ENCODE measurements at places on chromosomes 13 and 19. TPM values are rescaled to one million over a fixed set of nuclear protein-coding genes. Genes with fewer than 3 reads are reported as not detected.

The WIZ gene
- total RNA-seq, result 31.2 TPM

The ZNF793 gene
- total RNA-seq, result 2.9 TPM

The ADAT3 gene
- total RNA-seq, result 14.2 TPM

DNA sequence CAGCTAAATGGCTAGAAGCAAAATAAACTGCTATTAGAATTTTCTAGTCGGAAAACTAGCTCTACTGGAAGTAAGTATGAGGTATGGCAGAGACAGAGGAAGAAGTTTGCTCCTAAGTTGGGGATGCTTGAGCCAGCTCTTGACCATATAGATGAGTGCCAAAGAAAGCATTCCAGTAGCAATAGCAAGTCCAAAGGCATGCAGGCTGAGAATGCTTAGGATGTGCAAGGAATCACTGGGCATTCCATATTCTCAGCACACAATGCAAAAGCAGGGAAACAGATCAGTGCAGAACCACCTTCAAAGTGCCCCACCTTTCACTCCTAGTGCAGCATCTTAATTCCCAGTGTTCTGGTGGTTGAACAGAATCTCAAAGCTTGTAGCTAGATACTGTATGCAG, 32.9 kb downstream of the SERTM1 start:
- no peaks in the 10 kb centered on the region for H3K27me3 ChIP-seq
- no peak overlapping the region for H3K27ac ChIP-seq
- no peaks in the 10 kb centered on the region for H3K36me3 ChIP-seq
- H3K4me1 ChIP-seq, result no peaks in the 10 kb centered on the region
- DNase-seq, result no peak

- no peak overlapping the region for H3K27ac ChIP-seq
- H3K36me3 ChIP-seq, result no peaks in the 10 kb centered on the region
- no peaks in the 10 kb centered on the region for H3K4me1 ChIP-seq
Measured at GRCh38 chr13:32153056-32153455, 121.5 kb downstream of the FRY start.

- no peak overlapping the region for H3K27ac ChIP-seq
- H3K4me1 ChIP-seq, result no peaks in the 10 kb centered on the region
- no peaks in the 10 kb centered on the region for H3K36me3 ChIP-seq
- no peak overlapping the region for H3K4me3 ChIP-seq
Measured at GRCh38 chr13:23628765-23629565, 58.8 kb downstream of the TNFRSF19 start.

DNA sequence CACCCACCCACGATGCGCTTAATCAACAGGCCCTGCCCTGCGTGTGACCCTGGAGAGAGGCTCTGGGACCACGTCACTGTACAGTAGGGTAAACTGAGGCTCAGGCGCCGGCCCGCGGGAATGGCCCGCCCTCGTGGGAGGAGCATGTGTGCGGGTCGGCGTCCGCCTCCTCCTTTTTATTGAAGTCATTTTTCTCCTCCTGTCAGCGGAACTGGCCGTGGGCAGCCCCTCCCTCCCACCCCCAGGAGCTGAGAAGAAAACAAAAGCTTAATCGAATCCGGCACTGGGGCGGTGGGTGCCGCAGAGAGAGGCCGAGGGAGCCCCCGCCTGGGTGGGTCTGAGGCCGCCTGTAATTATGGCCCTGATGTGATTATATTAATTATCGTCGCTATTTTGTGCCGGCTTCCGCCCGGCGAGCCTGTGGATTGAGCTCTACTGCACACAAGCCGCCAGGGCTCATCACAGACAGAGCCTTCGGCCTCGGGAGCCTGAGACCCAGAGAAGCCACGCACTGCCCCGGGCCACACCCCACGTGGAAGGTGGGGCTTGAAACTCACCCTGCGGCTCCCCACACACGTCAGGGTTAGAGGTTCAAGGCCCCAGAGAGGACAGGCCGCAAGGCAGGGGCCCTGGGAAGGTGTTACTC, 7.0 kb downstream of the C2CD4C start:
- H3K4me1 ChIP-seq, result no peaks in the 10 kb centered on the region
- no peak overlapping the region for H3K27ac ChIP-seq
- DNase-seq, result no peak

DNA sequence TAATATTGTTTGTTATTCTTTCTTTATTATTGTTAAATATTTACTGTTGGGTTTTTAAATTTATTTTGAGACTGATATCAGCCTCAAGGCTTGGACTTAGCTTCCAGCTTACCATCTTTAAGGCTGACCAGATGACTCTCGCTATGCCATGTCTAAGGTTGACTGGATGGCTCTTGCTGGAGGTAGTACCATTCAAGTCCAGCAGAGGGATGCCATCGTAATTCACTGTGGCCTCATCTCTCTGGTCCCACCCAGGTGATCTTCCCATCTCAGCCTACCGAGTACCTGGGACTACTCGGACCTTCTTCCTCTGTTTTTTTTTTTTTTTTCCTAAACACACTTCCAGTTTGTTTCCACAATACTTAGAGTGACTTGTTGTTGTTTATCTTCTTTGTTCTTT, 41.7 kb upstream of the ZNF91 start:
- H3K27me3 ChIP-seq, result no peaks in the 10 kb centered on the region
- no peaks in the 10 kb centered on the region for H3K36me3 ChIP-seq
- H3K4me3 ChIP-seq, result no peak overlapping the region
- no peak for DNase-seq
- H3K27ac ChIP-seq, result no peak overlapping the region

GRCh38 chr13:31755803-31756212, 16.5 kb downstream of the RXFP2 start:
- no peaks in the 10 kb centered on the region for H3K36me3 ChIP-seq
- no peak overlapping the region for H3K27ac ChIP-seq
- no peak overlapping the region for H3K4me3 ChIP-seq
- DNase-seq, result no peak

GRCh38 chr13:29111446-29111845, 291.3 kb downstream of the MTUS2 start:
- H3K27me3 ChIP-seq, result no peaks in the 10 kb centered on the region
- DNase-seq, result no peak
- H3K4me1 ChIP-seq, result no peaks in the 10 kb centered on the region
- H3K4me3 ChIP-seq, result no peak overlapping the region
- H3K27ac ChIP-seq, result no peak overlapping the region

DNA sequence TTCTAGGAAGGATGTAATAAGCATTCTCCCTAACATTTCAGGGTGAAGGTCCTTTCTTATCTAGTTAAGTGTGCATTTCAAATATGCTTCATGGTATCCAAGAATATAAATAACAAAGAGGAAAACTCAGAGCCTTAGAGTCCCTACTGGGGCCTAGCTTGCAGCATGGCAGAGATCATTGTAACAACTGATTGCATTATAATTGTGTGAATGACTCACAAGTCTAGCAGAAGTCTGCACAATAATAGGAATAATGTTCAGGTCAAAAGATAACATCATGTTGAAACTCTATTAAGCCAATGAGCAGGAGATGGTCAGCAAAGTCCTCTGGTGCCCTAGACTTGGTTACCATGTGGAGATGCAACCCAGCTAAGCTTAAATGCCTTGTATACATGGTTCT, 3.4 kb downstream of the POSTN start:
- DNase-seq, result no peak
- no peaks in the 10 kb centered on the region for H3K27me3 ChIP-seq
- H3K27ac ChIP-seq, result no peak overlapping the region

- H3K36me3 ChIP-seq, result no peaks in the 10 kb centered on the region
- no peak overlapping the region for H3K4me3 ChIP-seq
- no peak overlapping the region for H3K27ac ChIP-seq
- H3K4me1 ChIP-seq, result no peaks in the 10 kb centered on the region
Measured at GRCh38 chr13:30156270-30156669, 151.1 kb downstream of the KATNAL1 start.

GRCh38 chr19:57190301-57190700, 999 bp upstream of the ZNF264 start:
- peaks cover 7% of the 10 kb centered on the region for H3K36me3 ChIP-seq
- no peak overlapping the region for H3K27ac ChIP-seq
- no peaks in the 10 kb centered on the region for H3K27me3 ChIP-seq
- no peaks in the 10 kb centered on the region for H3K4me1 ChIP-seq
- no peak for DNase-seq

DNA sequence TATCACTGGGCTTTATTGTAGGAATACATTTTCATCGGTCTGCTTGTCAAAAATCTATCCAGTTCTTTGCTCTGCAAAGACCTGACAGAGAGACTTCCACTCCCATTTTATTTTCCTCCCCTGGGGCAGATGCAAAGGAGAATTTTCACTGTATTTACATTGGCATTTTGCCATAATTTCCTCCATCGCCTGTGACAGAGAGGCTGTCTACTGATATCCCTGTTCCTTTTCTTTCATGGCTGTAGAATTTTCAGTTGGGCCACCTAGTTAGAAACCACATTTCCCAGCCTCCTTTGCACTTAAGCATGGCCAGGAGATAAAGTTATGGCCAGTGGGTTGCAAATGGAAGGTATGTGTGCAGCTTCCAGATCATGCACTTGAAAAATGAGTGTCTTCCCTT, 89.3 kb downstream of the NUFIP1 start:
- H3K27me3 ChIP-seq, result no peaks in the 10 kb centered on the region
- H3K27ac ChIP-seq, result no peak overlapping the region
- no peak for DNase-seq

- peak overlapping the region; percentile 15 for H3K27ac ChIP-seq
- peak; percentile 65 for DNase-seq
- H3K4me1 ChIP-seq, result peaks cover 1% of the 10 kb centered on the region
- no peak overlapping the region for H3K4me3 ChIP-seq
- H3K36me3 ChIP-seq, result no peaks in the 10 kb centered on the region
Measured at GRCh38 chr13:100100115-100100879, 11.4 kb downstream of the PCCA start.

DNA sequence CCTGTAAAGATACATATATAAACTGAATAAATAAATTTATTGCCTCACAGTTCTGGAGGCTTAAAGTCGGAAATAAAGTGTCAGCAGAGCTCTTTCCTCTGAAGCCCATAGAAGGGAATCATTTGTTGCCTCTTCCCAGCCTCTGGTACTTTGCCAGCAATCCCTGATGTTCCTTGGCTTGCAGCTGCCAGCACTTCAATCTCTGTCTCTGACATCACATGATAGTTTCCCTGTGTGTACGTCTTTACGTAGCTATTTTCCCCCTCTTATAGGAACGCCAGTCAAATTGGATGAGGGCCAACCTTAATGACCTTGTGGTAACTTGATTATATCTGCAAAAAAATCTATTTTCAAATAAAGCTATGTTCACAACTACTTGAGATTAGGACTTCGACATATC, 250.9 kb downstream of the LIG4 start:
- no peak for DNase-seq
- H3K27ac ChIP-seq, result no peak overlapping the region
- no peak overlapping the region for H3K4me3 ChIP-seq
- no peaks in the 10 kb centered on the region for H3K4me1 ChIP-seq
- no peaks in the 10 kb centered on the region for H3K27me3 ChIP-seq

GRCh38 chr19:32997716-32998355, 25.8 kb downstream of the FAAP24 start:
- H3K27ac ChIP-seq, result no peak overlapping the region
- no peaks in the 10 kb centered on the region for H3K4me1 ChIP-seq
- H3K27me3 ChIP-seq, result no peaks in the 10 kb centered on the region
- DNase-seq, result no peak
- H3K4me3 ChIP-seq, result no peak overlapping the region

DNA sequence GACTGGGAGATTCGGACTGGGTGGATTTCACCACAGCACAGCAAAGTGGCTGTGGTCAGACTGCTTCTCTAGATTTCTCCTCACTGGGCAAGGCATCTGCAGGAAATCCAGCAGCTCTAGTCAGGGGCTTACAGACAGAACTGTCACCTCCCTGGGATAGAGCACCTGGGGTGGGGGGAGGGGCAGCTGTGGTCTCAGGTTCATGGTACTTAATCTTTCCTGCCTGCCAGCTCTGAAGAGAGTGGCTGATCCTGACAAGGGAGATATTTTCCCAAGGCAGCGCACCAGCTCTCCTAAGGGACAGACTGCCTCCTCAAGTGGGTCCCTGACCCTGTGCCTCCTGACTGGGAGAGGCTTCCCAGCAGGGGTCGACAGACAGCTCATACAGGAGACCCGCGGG, 212.8 kb upstream of the KLF12 start:
- no peak overlapping the region for H3K27ac ChIP-seq
- no peaks in the 10 kb centered on the region for H3K36me3 ChIP-seq
- no peaks in the 10 kb centered on the region for H3K4me1 ChIP-seq
- DNase-seq, result no peak
- no peak overlapping the region for H3K4me3 ChIP-seq

GRCh38 chr19:10692673-10693264, 8.5 kb upstream of the QTRT1 start:
- DNase-seq, result no peak
- H3K4me1 ChIP-seq, result peaks cover 9% of the 10 kb centered on the region
- no peaks in the 10 kb centered on the region for H3K27me3 ChIP-seq
- no peak overlapping the region for H3K4me3 ChIP-seq
- H3K27ac ChIP-seq, result no peak overlapping the region

DNA sequence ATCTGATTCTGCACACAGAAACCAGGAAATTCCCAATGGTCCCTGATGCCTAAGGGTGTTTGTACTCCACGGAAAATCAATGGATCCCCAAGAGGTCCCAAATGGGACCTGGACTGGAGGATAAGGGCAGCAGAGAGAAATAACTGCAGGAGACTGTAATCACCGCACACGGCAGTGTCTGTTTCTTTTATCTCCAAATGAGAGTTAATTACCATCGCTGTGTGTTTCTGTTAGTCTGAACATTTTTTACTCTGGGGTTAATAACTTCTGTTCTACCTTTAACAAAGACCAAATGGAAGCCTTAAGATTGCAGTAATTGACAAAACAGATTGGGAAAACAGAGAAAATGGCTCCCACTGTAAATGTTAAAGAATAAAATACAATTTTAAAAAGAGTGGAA, 320.9 kb downstream of the DCLK1 start:
- no peak overlapping the region for H3K27ac ChIP-seq
- no peaks in the 10 kb centered on the region for H3K36me3 ChIP-seq

- H3K36me3 ChIP-seq, result no peaks in the 10 kb centered on the region
- DNase-seq, result no peak
- H3K27me3 ChIP-seq, result no peaks in the 10 kb centered on the region
- H3K4me3 ChIP-seq, result no peak overlapping the region
- H3K27ac ChIP-seq, result no peak overlapping the region
Measured at GRCh38 chr13:26024558-26024957, 27.3 kb downstream of the SHISA2 start.
